A549 treated with dexamethasone at 1 μM for 4 hours (cell line): ENCODE measurements at places on chromosomes 2 and 18. TPM values are rescaled to one million over a fixed set of nuclear protein-coding genes. Genes with fewer than 3 reads are reported as not detected.

CCDC102B gene
- 0.20 to 0.64 TPM (median 0.47 TPM) in 5 replicates for total RNA-seq

LIMS4 gene
- total RNA-seq, result 0.39 to 0.62 TPM (median 0.48 TPM) in 5 replicates

NPPC gene
- total RNA-seq, result 0.32 to 0.67 TPM (median 0.42 TPM) in 5 replicates

ALPI gene
- total RNA-seq, result 0.02 to 0.05 TPM (median 0.04 TPM) in 3 of 5 replicates, not detected in the others

SLC4A3 gene
- total RNA-seq, result 1.9 to 4.0 TPM (median 2.9 TPM) in 5 replicates

POMC gene
- 0.09 to 0.10 TPM in 2 of 5 replicates, not detected in the others for total RNA-seq

C1GALT1C1L gene
- 2.1 to 2.4 TPM (median 2.3 TPM) in 5 replicates for total RNA-seq
